ENCODE measurements at places on chromosomes 4 and X. TPM values are rescaled to one million over a fixed set of nuclear protein-coding genes. Genes with fewer than 3 reads are reported as not detected.
A peak's percentile ranks its signal among the peaks of the same experiment; 100 is the strongest.

DNA sequence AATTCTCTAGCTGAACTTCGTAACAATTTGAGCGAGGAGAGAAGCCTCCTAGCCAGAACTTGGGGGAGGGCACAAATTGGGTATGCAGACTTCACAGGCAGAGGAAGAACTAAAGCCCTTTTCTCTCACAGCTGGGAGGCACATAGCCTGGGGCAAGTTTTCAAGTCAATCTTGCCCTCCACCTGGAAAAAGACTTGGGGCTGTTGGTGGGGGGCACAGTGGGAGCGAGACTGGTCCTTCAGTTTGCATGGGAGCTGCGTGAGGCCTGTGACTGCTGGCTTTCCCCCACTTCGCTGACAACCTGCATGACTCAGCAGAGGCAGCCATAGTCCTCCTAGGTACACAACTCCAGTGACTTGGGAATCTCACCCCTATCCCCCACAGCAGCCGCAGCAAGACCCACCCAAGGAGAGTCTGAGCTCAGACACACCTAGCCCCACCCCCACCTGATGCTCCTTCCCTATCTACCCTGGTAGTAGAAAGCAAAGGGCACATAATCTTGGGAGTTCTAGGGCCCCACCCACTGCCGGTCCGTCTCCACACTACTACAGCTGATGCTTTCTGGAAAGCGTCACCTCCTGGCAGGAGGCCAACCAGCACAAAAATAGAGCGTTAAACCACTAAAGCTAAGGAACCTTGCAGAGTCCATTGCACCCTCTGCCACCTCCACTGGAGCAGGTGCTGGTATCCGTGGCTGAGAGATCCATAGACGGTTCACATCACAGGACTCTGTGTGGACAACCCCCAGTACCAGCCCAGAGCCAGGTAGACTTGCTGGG lies 160.8 kb downstream of the CBLL2 start:
- DNase-seq: no peak

- no peak for DNase-seq
Measured at GRCh38 chrX:46611658-46612362, 38.2 kb downstream of the CHST7 start.

DNA sequence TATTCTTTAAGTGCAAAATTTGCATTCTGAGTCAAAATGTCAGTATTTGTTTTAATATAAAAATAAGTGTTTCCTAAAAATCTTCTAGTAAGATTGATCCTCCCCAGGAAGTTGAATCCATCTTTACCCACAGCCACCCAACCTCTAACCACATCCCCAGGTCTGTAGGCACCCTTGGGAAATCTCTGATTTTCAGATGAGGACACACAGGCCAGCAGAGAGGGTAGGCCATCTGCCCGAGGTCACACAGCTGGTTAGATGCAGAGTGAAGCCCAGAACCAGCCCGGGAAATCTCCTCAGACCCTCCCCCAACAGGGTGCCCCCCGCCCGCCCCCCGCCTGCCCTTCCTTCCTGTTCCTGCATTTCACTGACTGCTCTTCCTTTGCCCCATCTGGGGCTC lies 277.5 kb downstream of the FBXW7 start:
- no peak for DNase-seq

GRCh38 chr4:53580274-53580673 lies 11.0 kb downstream of the LNX1 start:
- no peak for DNase-seq

- no peak for DNase-seq
Measured at GRCh38 chr4:68349279-68349648, 626 bp downstream of the YTHDC1 start.

DNA sequence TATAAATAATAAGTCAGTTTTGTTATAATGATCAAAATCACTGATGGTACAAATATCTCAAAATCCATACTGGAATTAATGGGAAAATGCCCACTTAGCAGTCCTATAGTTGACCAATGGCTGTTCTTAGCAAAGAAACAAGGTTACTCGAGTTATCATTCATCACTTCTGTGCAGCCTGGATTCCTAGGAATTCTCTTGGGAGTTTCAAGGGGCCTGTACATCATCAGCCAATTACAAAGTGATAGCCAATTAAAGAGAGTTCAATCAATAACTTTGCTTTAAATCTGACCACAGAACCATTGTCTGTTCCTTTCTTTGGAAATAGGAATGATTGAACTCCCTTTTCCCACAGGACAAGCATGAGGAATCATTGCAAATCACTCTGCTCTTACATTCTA lies 205.5 kb downstream of the PCDH19 start:
- DNase-seq: no peak

- DNase-seq: peak; percentile 83
Measured at GRCh38 chr4:57102050-57102624, 8.0 kb downstream of the IGFBP7 start.

- DNase-seq: no peak
Measured at GRCh38 chrX:139429913-139430312, 100.6 kb upstream of the F9 start.

- DNase-seq: no peak
Measured at GRCh38 chrX:79366556-79366872, 620 bp downstream of the ITM2A start.

DNA sequence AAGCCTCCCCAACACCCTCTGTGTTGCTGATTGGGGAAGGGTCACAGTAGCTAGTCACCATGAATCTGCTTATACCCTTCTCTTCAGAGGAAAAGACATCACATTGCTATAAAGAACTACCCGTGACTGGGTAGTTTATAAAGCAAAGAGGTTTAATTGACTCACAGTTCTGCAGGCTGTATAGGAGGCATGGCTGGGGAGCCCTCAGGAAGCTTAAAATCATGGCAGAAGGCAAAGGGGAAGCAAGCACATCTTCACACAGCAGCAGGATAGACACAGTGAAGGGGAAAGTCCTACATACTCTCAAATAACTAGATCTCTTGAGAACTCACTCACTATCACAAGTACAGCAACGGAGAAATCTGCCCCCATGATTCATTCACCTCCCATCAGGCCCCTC lies 229.4 kb upstream of the FTHL17 start:
- no peak for DNase-seq

DNA sequence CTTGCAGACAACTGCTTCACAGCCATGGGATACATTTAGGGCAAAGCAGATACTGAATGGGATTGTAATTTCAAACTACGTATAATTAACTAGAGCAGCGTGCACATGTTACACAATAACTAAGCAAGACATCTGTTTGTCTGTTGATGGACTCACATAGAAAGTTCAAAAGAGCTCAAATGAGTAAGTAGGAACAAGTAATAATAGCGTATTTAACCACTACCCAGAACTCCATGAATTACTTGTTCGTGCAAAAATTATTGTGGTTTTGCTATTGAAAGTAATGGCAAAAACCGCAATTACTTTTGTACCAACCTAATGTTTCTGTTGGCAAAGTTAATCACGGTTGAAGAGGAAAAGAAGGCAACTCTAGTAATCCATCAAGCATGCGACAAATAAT lies 825.4 kb downstream of the PCDH18 start:
- no peak for DNase-seq

- DNase-seq: no peak
Measured at GRCh38 chr4:89352541-89352940, 44.9 kb upstream of the GPRIN3 start.

GRCh38 chr4:86557526-86557925 lies 36.6 kb upstream of the PTPN13 start:
- DNase-seq: no peak

- no peak for DNase-seq
Measured at GRCh38 chr4:7998447-7998846, 58.8 kb upstream of the AFAP1 start.

GRCh38 chrX:2416851-2417604 lies 83.7 kb downstream of the DHRSX start:
- DNase-seq: no peak

DNA sequence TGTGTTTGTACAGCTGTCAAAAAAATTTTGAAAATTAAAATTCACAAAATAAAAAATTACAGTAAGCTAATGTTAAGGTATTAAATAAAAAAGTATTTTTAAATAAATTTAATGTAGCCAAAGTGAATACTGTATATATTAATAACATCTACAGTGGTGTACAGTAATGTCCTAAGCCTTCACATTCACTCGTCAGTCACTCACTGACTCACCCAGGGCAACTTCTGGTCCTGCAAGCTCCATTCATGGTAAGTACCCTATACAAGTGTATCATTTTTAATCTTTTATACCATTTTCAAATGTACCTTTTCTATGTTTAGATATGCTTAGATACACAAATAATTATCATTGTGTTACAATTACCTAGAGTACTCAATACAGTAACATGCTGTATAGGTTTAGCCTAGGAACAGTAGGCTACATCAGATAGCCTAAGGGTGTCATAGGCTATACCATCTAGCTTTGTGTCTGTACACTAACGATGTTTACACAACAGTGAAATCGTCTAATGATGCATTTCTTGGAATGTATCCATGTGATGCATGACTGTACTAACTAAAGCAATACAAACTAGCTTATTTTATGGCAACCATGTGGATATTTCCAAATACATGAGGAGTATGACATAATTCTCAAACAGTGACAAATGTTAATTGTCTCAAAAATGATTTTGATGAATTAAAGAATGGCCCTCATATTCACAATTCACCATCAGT lies 13.7 kb downstream of the DDX60 start:
- peak; percentile 98 for DNase-seq

- DNase-seq: no peak
Measured at GRCh38 chr4:2689825-2690700, 66.1 kb downstream of the TNIP2 start.

GRCh38 chr4:156193106-156193505 lies 239.4 kb upstream of the CTSO start:
- DNase-seq: no peak

DNA sequence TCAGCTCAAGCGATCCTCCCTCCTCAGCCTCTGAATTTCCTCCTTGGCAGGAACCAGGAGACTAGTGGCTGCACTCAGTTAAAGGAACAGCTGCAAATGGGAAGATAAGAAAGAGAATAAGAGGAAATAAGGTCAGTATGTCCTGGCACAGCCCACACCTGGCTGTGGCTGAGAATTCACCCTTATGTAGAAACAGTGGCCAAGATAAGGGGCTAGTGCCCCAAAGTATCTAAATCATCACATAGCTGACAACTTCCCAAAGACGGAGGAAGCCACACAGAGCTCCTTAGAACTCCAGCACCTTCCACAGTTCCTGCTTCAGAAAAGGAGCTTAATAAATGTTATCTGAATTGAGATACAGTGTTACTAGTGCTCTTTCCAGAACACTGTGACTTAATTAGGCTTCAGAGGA lies 2.3 kb upstream of the CHIC2 start:
- DNase-seq: no peak

DNA sequence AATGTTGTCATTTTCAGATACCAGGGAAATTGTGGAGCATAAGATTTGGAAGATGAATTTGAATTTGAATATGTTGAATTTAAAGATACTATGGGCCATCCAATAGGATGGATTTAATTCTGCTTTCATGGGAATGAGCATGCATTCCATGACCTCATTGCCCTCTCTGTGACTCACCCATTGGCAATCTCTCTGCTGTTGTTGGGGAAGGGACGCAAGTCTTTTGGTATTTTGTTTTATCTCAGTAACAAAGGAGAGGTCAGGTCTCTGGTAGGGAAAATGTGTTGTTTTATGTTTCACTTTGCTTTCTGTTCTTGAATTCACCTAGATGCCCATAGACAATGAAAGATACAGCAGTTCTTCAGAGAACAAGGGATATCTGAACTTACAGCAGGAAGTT lies 42.1 kb upstream of the MAGEA4 start:
- DNase-seq: peak; percentile 13

The DCAF8L1 gene
- total RNA-seq: not detected

The CT83 gene
- total RNA-seq: not detected

The TMA16 gene
- 32.5 TPM for total RNA-seq

The STPG2 gene
- total RNA-seq: not detected

The CLCN4 gene
- total RNA-seq: not detected

The SPOCK3 gene
- total RNA-seq: not detected

The NCAPG gene
- total RNA-seq: 32.7 TPM

The GSPT2 gene
- 12.8 TPM for total RNA-seq

The TLR10 gene
- total RNA-seq: not detected

Data from HFFc6 (cell line).